ENCODE measurements at places on chromosomes 3 and 15.

- no peak for DNase-seq
Measured at GRCh38 chr3:49869525-49870126, at the start of gene CAMKV. Gene CAMKV, minus strand, starts transcription at chr3:49869906. Its CDS starts 7,518 bp downstream, at chr3:49862388.

- DNase-seq, result no peak
Measured at GRCh38 chr3:23474580-23475357, 271.6 kb downstream of the UBE2E2 start.

GRCh38 chr15:48865370-48866079 is 12.4 kb upstream of the EID1 start:
- no peak for DNase-seq

- DNase-seq, result no peak
Measured at GRCh38 chr3:16417945-16418739, 95.4 kb downstream of the RFTN1 start.

- DNase-seq, result peak; percentile 57
Measured at GRCh38 chr3:72171463-72171881, 386.5 kb upstream of the PROK2 start.

GRCh38 chr3:196968233-196969133 is at the start of gene PIGZ:
Gene PIGZ, minus strand, starts transcription at chr3:196968833. Its CDS starts 16,802 bp downstream, at chr3:196952031.
- no peak for DNase-seq

- no peak for DNase-seq
Measured at GRCh38 chr3:152399374-152399773, 130.6 kb downstream of the MBNL1 start.

DNA sequence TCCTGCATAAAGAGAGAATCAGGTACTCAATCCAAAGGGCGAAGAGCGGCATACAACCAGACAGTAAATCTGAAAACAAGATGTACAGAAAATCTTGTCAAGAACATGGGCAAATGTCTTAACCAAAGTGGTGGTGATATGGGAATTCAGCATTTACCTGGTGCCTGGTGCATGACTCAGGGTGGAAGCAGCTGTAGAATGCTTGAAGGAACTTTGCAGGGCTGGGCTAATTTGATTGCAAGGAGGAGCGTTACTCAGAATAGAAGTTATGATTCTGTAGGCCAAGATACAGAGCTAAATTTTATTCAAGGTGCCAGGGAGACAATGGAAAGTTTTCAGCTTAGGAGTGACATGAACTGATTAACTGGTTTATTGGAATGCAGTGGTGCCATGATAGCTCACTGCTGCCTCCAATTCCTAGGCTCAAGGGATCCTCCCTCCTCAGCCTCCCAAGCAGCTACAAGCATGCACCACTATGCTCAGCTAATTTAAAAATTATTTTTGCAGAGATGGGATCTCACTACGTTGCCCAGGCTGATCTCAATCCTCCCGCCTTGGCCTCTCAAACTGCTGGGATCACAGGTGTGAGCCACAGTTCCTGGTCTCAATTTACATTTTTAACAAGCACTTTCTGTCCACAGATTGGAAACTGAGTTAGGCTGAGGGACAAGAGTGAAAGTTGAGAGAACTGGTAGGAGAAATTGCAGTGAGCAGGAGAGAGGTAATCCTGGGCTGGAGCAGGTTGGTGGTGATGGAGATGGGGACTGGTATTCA is 91.5 kb upstream of the TBC1D5 start:
- DNase-seq, result no peak

DNA sequence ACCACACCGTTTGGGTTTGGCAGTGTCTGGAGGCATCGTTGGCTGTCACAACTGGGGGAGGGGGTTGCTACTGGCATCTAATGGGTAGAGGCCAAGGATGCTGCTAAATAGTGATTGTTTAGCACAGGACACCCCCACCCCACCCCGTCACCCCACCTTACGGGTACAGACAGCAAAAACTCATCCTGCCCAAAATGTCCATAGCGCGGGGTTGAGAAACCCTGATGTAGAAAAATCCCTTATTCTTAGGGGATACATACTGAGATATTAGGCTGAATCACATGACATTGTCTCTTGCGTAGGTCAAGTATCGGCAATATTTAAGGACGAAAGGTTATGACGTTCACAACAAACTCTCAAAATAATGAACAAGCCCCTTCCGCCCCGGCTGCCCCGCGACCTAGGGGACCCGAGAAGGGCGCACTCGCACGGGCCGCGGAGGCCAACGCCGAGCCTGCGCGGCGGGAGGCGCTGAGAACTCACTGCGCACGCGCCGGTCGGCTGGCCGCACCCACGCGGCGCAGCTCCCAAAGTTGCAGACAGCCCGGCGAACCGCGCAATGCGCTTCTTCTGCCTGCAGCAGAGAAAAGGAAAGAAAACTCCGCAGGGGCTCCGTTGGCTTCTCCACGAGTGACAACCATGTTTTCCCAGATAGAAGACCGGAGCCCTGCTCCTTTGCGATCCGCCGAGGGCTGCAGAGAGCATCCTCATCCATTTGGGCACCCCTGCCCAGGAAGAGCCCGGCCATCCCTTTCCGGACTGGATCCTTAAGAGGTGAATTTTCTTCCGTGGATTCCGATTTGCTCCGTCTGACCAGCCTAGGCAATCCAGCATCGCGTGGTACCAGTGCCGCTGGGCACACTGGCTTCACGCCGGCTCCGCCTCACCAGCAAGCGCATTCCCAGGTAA is 136.8 kb upstream of the CCDC54 start:
- DNase-seq, result peak; percentile 76

GRCh38 chr3:148075771-148076716 is 621.7 kb upstream of the AGTR1 start:
- no peak for DNase-seq

- no peak for DNase-seq
Measured at GRCh38 chr3:50660386-50660785, 14.3 kb upstream of the DOCK3 start.

- no peak for DNase-seq
Measured at GRCh38 chr15:95693917-95694316, 636.6 kb upstream of the NR2F2 start.

DNA sequence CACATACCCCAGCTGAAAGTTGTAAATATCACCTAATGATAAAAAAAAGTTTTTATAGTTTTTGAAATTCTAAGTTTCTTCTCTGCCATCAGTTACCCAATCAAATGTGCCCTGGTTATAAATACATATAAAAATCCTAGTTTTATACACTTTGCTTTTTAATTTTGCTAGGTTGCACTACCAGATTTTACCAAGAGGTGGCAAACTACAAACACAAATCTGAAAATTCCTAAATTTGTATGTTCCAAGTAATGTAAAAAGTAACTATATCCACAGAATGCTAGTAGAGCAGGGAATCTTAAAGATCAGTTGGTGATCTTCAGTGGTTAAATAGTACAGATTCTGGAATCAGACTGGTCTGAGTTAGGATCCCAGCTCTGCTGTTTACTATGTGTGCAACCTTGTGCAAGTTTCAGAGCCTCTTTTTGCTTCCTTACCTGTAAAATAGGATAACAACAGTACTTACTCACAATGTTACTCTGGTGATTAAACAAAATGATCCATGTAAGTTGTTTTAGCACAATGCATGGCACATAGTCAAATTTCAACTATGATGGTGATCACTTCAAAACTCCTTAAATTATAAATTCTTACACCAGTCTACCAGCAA is 11.0 kb downstream of the TRPM7 start:
- DNase-seq, result no peak

- DNase-seq, result no peak
Measured at GRCh38 chr3:99509224-99509623, 129.2 kb upstream of the COL8A1 start.
